T follicular helper cell (primary cell): ENCODE measurements at places on chromosomes 1 and 21.

- DNase-seq, result no peak
Measured at GRCh38 chr1:64121766-64122385, 81.5 kb upstream of the UBE2U start.

- DNase-seq, result no peak
Measured at GRCh38 chr1:94643819-94644218, 102.3 kb upstream of the F3 start.

- DNase-seq, result no peak
Measured at GRCh38 chr1:92623187-92623778, 136.6 kb upstream of the GFI1 start.

GRCh38 chr1:239560921-239561320, 174.6 kb downstream of the CHRM3 start:
- no peak for DNase-seq

DNA sequence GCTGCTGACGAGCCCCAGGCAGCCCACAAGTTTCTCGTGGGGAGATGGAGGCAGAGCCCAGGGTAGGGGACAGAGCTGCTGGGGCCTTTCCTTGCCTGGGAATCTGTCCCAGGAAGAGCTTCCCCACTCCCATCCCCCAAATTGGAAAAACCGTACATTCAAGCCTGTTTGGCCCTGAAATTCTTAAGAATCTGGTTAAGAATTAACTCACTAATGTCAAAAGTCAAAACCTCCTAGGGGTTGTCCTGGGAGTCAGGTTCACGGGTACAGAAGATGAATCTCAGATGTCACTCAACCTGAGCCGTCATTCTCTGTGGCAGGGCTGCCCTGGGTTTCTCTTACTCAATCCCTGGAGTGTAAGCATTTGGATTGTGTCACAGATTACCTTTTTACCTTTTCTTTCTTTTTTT, 8.4 kb downstream of the C1orf115 start:
- no peak for DNase-seq

DNA sequence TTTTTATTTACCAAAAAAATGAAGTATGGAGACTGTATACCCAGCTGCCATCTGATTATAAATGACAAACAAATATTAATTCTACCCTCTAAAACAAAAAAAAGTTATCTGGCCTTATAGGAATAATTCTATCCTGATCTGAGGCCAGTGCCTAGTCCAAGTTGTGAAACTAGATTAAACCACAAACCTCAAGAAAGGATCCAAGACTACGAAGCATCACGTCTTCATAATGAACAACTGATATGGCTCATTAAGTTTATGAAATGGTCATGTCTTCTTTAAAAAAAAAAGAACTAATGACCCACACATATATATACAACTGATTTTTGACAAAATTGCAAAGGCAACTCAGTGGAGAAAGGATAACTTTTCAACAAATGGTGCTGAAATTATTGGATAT, 32.4 kb upstream of the CTTNBP2NL start:
- no peak for DNase-seq

GRCh38 chr1:168343566-168343965, 62.9 kb downstream of the TBX19 start:
- no peak for DNase-seq
